ENCODE measurements at places on chromosomes 5 and 9. TPM values are rescaled to one million over a fixed set of nuclear protein-coding genes. Genes with fewer than 3 reads are reported as not detected.

- DNase-seq = no peak
Observed at GRCh38 chr9:74770508-74771261, 117.0 kb downstream of the TRPM6 start.

GRCh38 chr9:36878986-36879982 lies 154.8 kb downstream of the PAX5 start:
- DNase-seq = no peak

GRCh38 chr9:131020862-131021261 lies 11.9 kb downstream of the LAMC3 start:
- no peak for DNase-seq

GRCh38 chr5:169542811-169543210 lies 40.8 kb upstream of the SPDL1 start:
- DNase-seq = no peak

GRCh38 chr5:40736103-40736875 lies 19.5 kb downstream of the TTC33 start:
- peak; percentile 73 for DNase-seq

DNA sequence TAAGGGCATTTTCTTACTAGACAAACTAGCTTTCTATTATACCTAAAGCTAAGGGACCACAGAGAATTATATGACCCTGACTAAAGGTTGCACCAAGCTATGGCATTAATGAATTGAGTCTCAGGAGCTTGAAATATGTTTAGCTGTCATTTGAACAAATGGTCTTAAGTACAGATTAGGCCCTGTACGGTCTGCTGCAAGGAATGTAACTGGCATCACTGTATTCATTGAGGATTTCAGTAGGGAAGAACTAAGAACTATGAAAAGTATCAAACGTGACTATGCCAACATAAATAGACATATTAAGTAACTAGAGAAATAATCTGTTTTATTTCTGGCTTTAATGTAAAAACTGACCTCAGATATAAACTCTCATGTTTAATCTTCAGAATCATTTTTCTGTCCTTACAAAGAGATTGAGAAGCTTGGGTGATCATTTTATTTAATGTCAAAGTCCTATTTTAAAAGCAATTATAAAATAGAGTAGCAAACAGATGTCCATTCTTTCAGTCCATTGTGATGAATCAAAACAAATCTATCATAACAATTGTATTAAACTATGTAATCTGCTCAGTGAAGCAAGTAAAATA lies 845.9 kb downstream of the MAT2B start:
- no peak for DNase-seq

- DNase-seq = peak; percentile 1
Observed at GRCh38 chr9:9478741-9479140, 1134.1 kb downstream of the PTPRD start.

DNA sequence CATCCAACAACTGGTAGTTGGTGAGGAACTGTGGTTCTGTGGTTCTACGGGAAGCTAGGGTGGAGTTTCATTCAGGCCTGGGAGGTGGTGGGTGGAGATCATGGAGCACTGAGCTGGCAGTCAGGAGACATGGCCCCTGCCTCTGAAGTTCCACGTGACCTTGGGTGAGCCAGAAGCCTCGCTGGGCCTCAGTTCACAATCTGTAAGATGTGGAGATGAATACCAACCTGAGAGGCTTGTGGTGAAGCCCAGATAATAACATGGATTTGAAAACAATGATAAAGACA lies 177.9 kb downstream of the MACROH2A1 start:
- DNase-seq = no peak

LECT2 gene
- total RNA-seq = not detected

GDA gene
- total RNA-seq = 31.4 TPM
